ENCODE measurements at places on chromosomes 2 and 18.

DNA sequence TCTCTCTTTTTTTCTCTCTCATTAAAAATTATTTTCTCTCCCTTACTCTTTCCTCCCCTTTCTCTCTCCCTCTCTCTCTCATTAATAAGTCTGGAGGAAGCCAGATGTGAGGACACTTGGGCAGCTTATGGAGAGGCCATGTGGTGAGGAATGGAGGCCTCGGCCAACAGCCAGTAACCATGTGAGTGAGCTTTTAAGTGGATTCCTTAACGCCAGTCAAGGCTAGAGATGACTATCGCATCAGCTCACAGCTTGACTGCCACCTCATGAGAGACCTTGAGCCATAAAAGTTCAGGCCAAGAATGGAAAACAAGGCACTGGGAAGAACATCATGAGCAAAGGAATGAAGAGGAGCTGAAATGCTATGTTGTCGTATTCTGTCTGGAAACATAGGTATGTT, 39.1 kb downstream of the ETAA1 start:
- H3K36me3 ChIP-seq = no peaks in the 10 kb centered on the region
- H3K27me3 ChIP-seq = peaks cover 11% of the 10 kb centered on the region
- no peak overlapping the region for H3K27ac ChIP-seq
- no peak overlapping the region for H3K4me3 ChIP-seq
- H3K4me1 ChIP-seq = no peaks in the 10 kb centered on the region

DNA sequence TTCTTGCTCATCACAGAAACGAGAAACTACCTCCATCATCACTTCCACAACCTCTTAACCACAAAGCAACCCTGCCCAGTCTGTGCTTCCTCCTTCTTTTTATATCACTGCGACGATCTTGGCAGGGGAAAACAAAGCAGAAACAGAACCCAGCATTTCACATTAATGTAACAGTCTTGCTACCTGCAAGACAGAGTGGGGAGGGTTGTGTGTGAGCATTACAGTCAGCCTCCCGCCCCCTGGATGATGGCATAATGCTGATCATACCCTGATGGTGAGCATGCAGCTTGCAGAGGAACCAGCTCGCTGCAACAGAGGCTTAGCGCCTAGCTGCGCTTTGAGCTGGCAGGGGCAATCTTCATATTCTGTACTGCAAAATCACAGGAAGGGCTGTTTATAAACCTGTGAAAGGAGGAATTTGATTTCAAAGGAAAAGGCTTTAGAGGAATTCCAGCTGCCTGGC, 376.1 kb downstream of the IRS1 start:
- H3K36me3 ChIP-seq = no peaks in the 10 kb centered on the region
- H3K27me3 ChIP-seq = peaks cover 3% of the 10 kb centered on the region
- peak overlapping the region; percentile 39 for H3K27ac ChIP-seq
- peaks cover 11% of the 10 kb centered on the region for H3K4me1 ChIP-seq

GRCh38 chr2:21910832-21911507, 787.2 kb downstream of the TDRD15 start:
- no peak for DNase-seq
- H3K4me1 ChIP-seq = no peaks in the 10 kb centered on the region

- peaks cover 16% of the 10 kb centered on the region for H3K36me3 ChIP-seq
- H3K27ac ChIP-seq = peak overlapping the region; percentile 48
- peaks cover 20% of the 10 kb centered on the region for H3K4me1 ChIP-seq
Observed at GRCh38 chr2:197176522-197176921, 134.1 kb downstream of the ANKRD44 start.

GRCh38 chr2:69100220-69100723, 87.3 kb downstream of the ANTXR1 start:
- no peak for DNase-seq
- no peaks in the 10 kb centered on the region for H3K36me3 ChIP-seq
- no peak overlapping the region for H3K4me3 ChIP-seq
- H3K27me3 ChIP-seq = peaks cover 3% of the 10 kb centered on the region
- no peaks in the 10 kb centered on the region for H3K4me1 ChIP-seq
- H3K27ac ChIP-seq = no peak overlapping the region

GRCh38 chr2:144920755-144921530, 401.0 kb upstream of the ZEB2 start:
- H3K27ac ChIP-seq = no peak overlapping the region
- DNase-seq = no peak
- peaks cover 6% of the 10 kb centered on the region for H3K4me1 ChIP-seq

- DNase-seq = no peak
- peaks cover 4% of the 10 kb centered on the region for H3K27me3 ChIP-seq
- no peaks in the 10 kb centered on the region for H3K36me3 ChIP-seq
- no peaks in the 10 kb centered on the region for H3K4me1 ChIP-seq
- H3K27ac ChIP-seq = no peak overlapping the region
Observed at GRCh38 chr2:216792222-216793021, 67.4 kb downstream of the TNP1 start.

DNA sequence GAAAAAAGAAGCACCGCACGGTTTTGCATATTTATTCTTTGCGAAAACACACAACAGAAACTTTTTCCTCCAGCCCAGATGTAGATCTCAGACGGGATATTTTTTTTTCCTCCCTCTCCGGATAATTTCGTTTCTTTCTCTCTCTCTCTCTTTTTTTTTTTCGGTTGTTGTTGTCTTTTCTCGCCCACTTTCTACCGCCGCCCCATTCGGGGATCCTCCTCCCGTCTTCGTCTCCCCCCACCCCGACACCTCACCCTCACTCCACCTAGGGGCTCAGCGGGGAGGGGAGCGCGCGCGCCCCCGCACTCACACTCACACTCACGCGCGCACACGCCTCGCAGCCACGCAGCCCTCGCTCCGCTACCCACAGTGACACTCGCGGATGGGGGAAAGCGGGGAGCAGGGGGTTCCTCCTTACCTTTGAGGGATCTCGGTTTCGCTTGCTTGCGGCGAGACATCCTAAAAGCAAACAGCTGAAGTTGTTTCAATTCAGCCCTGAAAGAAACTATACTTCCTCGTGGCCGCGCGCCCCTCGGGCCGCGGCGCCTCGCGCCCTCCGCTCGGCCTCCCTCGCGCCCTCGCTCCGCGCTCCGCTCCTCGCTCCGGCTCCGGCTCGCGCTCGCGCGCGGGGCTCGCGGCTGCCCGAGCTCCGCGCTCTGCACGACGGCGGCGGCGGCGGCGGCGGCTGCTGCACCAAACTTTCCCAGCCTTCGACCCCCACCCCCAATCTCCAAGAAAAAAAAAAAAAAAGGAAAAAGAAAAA, 1.3 kb downstream of the ZNF521 start:
- H3K4me3 ChIP-seq = peak overlapping the region; percentile 91
- peak overlapping the region; percentile 76 for H3K27ac ChIP-seq
- H3K4me1 ChIP-seq = peaks cover 5% of the 10 kb centered on the region

- H3K4me3 ChIP-seq = no peak overlapping the region
- no peaks in the 10 kb centered on the region for H3K27me3 ChIP-seq
- no peaks in the 10 kb centered on the region for H3K4me1 ChIP-seq
- H3K27ac ChIP-seq = no peak overlapping the region
Observed at GRCh38 chr2:155442755-155443372, 744.4 kb downstream of the KCNJ3 start.

DNA sequence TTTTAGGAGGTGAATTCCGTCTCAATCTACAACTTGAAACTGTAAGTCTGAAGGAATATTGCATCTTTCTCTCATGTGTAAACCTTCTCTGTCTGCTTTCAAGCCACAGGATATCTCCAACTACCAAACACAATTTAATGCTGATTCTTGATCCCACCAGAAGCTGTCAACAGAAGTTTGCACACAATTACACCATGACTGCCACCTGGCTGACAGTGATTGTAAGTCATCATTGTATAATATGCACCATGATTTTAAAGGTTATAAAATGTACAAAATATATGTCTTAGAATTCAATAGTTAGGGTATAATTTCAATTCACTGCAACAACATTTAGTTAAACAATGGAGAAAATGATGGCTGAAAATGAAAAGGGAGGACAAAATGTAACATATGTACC, 18.4 kb downstream of the PREPL start:
- peaks cover 2% of the 10 kb centered on the region for H3K4me1 ChIP-seq
- no peak overlapping the region for H3K27ac ChIP-seq
- DNase-seq = no peak
- no peaks in the 10 kb centered on the region for H3K27me3 ChIP-seq

DNA sequence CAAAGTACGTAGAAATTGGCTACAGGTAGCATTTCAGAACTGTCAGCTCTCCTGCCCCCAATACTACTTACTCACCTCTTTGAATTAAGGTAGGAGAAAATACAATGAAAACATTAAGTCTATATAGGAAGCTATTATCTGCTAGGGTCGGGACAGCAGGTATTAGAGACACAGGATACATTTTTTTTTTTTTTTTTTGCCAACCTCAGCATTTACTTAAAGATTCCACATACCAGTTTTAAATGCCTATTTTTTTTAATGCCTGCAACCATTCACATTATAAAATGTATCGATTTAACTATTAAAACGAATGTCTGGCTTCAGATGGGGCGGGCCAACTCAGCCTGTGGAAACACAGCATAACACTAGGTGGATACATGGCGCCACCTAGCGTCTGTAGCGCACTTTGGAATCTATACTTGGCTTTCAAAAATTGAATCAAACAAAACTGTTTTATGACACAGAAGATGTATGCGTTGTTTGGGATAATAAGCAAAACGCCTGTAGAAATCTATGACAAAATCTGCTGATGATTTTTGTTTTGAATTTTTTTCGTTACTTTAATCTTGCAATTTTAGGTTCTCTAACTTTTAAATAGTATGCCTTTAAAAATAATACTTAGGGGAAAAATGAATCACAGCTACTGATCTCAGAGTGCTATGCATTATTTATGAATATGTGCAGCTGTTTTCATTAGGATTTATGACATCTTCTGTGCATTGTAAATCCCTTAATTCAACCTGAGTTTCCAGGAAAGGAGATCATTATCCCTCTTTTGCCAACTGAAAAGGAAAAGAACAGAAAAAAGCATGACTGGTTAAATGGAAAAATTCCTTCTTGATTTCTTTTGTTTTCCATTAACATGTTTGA, 261.0 kb downstream of the NYAP2 start:
- H3K4me1 ChIP-seq = no peaks in the 10 kb centered on the region
- H3K27ac ChIP-seq = no peak overlapping the region
- no peaks in the 10 kb centered on the region for H3K36me3 ChIP-seq
- H3K27me3 ChIP-seq = peaks cover 18% of the 10 kb centered on the region

GRCh38 chr2:218796691-218797090, 14.7 kb downstream of the CYP27A1 start:
- H3K36me3 ChIP-seq = no peaks in the 10 kb centered on the region
- H3K4me1 ChIP-seq = no peaks in the 10 kb centered on the region
- no peak overlapping the region for H3K4me3 ChIP-seq
- H3K27me3 ChIP-seq = peaks cover 15% of the 10 kb centered on the region
- no peak overlapping the region for H3K27ac ChIP-seq

- no peak for DNase-seq
- H3K36me3 ChIP-seq = peaks cover 9% of the 10 kb centered on the region
- no peaks in the 10 kb centered on the region for H3K27me3 ChIP-seq
- H3K4me3 ChIP-seq = no peak overlapping the region
- no peak overlapping the region for H3K27ac ChIP-seq
Observed at GRCh38 chr2:134550566-134551164, 168.1 kb downstream of the TMEM163 start.

DNA sequence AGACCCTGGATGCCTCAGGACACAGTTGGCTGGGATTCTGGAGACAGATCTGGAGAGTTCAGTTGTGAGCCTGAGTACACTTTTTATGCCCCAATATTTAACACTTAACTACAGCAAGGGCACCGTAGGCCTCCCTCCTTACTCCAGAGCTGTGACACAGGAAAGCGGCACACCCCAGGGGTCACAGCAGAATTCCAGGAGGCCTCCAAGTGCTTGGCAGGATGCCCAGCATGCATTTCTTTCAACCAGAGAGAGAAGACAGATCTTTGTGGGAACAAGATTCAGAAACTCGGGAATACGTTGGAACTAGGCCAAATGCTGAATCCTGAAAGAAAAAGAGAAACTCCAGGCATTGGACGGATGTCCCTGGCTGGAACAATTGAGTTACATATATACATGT, 199.2 kb upstream of the NT5C1B start:
- H3K36me3 ChIP-seq = peaks cover 18% of the 10 kb centered on the region
- H3K4me3 ChIP-seq = no peak overlapping the region
- H3K27ac ChIP-seq = no peak overlapping the region
- H3K4me1 ChIP-seq = no peaks in the 10 kb centered on the region
- DNase-seq = no peak

DNA sequence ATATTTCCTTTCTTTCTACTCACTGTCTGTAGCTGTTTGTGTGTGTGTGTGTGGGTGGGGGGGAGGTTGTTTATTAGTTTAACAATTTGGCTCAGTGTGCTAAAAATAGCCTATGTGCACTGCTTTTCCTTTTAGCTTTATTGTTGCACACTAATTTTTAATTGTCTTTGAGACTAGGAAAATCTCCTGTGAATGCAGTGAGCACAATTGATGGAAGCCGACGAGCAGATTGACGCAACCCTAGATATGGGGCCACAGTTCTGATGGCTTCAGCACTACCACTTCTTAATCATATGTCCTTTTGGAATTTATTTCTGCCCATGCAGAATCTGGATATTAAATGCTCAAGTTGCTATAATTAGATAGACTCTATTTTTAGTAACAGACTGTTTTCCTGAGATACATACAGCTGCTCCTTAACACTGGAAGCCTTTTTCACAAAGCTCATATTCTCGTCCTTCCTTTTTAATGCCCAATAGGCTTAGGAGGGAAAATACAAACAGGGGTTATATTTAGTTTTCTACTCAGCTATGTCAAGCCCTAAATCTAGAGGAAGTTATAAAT, 109.1 kb downstream of the IRS1 start:
- no peak overlapping the region for H3K4me3 ChIP-seq
- peaks cover 9% of the 10 kb centered on the region for H3K27me3 ChIP-seq
- H3K27ac ChIP-seq = no peak overlapping the region
- no peaks in the 10 kb centered on the region for H3K36me3 ChIP-seq
